Fibroblast of skin of left biceps (primary cell): ENCODE measurements at places on chromosomes 3 and 15.

DNA sequence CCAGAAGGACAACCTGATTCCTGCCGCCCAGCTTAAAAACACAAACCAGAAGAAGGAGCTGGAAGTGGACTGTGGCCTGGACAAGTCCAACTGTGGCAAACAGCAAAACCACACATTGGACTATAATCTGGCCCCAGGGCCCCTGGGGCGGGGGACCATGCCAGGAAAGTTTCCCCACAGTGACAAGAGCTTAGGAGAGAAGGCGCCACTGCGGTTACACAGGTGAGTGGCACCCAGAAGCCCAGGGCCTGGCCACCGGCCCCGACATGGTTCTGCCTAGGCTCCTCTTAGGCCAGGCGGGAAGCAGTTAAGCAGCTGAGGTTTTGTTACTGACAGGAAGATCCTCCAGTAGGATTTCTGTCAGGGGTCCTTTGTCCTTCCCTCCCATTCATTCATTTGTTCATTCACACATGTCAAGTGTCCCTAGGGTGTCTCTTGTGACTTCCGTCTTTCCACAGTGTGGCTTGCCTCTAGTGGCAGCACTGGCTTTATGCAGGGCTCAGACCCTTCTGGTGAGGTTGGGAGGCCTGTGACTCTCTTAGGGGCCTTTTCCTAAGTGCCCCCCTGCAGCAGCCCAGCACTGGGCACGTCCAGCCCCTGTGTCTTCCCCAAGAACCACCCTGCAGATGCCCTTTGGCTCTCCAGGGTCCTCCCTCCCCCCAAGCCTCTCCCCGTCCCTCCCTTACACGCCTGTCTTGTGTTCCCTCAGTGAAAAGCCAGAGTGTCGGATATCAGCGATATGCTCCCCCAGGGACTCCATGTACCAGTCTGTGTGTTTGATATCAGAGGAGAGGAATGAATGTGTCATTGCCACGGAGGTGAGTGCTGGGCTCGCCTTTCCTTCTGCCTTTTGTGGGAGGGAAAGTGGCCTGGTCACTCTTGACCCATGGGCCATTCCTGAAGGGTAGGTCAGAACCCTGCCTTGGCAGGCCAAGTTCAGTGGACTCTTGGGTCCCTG, 7.8 kb downstream of the DLL4 start:
- no peak for DNase-seq

DNA sequence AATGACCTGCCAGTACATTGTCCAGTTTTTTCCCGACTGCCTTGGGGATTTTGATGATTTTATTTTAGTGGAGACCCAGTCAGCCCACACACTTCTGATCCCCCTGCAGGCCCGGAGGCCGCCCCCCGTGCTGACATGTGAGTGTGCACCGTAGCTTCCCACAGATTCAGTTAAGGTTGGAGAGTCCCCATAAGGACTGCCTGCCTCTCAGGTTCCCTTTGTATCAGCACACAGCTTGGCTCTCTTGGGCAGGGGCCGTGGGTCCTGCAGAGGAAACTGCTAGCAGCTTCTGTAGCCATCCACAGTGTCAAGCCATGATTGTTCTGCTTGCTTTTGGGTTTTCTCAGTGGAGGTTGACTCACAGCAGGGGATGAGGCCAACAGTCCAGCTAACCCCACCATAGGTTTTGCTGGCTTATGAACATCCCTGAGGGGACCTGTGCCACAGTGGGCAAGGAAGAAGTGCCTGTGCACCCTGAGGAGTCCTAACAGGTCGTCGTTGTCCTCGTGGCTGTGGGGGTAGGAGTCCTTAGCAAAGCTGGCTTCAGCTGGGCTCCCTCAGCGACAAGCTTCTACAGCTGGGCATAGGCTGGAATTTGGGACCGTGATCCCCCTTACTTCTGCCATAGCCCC, 46.4 kb downstream of the DLEC1 start:
- DNase-seq, result no peak

DNA sequence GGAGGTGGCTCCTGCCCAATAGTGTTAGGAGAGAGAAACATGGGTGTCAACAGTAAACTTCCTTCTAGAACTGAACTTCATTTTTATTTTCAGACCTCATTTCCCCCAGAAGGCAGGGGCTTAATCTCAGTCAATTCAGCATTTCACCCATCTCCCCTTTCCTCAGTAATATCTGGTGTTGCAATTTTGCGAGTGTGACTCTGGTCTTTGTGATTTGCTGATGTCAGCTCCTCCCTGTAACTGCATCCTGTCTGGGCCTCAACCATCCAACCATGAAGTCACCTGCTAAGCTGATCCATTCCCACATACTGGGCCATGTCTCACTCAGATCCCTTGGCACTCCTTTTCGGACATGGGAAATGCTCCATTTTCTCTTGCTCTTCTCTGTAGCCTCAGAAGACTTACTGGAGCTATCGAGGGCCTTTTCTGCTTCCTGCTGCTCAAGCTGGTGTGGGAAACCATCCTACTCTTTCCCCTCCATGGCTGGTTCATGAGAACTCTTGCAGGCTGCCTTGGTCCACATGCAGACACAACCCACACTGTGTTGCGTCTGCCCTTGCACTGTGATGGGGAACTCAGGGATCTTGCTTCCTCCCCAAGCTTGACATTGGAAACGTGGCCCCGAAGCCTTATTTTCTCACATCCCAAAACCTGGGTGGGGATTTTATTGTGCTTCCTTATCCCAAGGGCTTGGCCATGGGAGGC, 24.6 kb downstream of the CCR4 start:
- no peak for DNase-seq

DNA sequence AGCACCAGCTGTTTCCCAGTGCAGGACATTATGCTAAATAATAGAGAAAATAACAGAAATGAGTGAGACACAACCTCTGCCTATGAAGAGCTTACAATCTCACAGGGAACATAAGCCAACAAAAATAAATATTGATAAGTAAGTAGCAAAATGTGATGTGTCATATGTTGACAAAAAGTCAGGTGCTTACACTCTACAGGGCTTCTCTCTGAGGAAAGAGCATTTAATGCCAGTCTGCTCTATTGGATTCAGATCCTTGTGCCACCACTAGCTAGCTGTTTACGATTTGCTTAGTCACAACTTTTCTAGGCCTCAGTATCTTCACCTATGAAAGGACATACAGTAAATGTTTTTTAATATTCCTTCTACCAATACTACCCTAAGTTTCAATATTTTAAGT, 500.9 kb upstream of the NAALADL2 start:
- no peak for DNase-seq

DNA sequence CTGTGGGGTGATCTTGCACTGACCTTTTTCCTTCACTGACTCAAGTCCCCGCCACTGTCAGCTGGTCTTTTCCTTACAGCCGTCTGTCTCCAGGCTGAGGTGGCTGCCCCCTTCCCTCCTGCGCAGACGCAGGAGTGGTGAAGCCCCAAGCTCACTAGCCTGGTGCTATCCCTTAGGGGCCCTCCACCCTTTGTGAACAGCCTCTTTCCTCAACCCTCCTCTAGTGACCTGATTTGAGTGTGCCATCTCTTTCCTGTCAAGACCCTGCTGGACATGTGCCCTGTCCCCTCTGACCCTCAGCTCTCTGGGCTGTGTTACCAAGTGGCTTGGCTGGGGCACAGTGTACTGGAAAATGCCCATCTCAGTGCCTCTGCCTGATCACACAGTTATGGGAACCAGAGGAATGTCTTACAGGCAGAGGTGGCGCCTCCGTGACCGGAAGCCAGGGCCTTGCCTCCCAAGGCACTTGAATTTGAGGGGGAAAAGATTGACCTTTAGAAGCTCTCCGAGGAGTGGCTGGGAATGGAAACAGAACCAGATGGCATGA, 8.7 kb downstream of the KBTBD13 start:
- no peak for DNase-seq

- no peak for DNase-seq
These were observed 16.8 kb downstream of the CACNA1D start for GRCh38 chr3:53511246-53511645.

GRCh38 chr3:129615751-129616281, 9.3 kb upstream of the PLXND1 start:
- DNase-seq, result no peak

GRCh38 chr15:76108021-76108723, 48.4 kb downstream of the TMEM266 start:
- DNase-seq, result no peak

DNA sequence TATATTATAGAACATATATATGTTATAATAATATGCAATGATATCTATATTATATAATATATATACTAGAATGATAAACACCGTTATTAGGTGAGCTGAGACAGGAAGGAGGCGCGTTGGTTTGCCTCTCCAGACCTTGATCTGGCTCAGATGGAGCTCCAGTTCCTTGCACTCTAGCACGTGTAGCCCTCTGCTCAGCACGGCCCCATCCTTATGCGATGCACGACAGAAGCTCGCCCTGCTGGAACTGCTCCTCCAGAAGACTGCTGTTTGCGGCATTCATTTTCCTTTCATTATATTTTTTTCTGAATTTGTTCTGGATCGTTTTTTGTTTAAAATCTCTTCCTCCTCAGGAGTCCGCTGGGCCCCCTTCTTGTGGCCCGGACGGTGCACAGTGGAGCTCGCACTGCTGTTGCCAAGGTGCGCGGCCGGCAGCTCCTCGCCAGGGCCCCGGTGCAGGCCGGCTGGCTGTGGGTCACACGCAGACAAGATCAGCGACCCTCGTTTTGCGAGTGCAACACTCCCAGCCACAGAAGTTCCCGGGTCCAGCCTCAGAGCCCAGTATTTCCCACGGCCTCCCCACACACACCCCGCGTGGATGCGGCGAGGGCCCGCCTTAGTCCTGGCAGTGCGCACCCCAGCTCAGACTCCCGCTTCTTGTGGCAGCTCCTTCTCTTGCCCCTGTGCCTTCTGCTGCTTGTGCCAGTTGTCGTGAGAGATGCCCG, 112.2 kb downstream of the CHL1 start:
- no peak for DNase-seq

DNA sequence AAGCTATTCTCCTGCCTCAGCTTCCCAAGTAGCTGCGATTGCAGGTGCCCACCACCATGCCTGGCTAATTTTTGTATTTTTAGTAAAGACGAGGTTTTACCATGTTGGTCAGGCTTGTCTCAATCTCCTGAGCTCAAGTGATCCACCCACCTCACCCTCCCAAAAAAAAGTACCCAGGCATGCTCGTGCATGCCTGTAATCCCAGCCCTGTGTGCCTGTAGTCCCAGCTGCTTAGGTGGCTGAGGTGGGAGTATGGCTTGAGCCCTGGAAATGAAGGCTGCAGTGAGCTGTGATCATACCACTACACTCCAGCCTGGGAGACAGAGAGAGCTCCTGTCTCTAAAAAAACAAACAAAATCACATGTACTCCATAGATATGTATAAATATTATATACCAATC, 176.5 kb downstream of the SOX2 start:
- no peak for DNase-seq

GRCh38 chr3:177312491-177312890, 115.2 kb upstream of the TBL1XR1 start:
- no peak for DNase-seq

DNA sequence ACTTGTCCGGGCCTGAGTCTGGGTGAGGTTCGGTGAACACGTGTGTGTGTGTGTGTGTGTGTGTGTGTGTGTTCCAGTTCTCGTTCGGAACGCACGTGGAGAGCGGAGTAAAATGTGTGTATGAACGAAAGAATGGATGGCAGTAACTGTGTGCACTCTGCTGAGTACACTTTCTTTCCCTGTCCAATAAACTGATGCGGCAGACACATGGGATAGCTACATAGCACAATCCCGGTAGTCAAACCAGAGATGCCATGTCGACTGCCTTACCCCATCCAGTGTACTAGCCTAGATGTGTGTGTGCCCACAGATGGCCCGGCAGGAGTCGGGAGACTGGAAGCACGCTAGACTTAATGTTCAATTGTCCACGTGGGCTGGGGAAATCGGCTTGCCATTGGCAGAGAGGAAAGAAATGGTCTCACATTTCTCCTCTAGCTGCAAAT, 507 bp upstream of the GOLIM4 start:
- peak; percentile 63 for DNase-seq

GRCh38 chr3:45582430-45582829, 12.1 kb upstream of the LIMD1 start:
- peak; percentile 24 for DNase-seq

DNA sequence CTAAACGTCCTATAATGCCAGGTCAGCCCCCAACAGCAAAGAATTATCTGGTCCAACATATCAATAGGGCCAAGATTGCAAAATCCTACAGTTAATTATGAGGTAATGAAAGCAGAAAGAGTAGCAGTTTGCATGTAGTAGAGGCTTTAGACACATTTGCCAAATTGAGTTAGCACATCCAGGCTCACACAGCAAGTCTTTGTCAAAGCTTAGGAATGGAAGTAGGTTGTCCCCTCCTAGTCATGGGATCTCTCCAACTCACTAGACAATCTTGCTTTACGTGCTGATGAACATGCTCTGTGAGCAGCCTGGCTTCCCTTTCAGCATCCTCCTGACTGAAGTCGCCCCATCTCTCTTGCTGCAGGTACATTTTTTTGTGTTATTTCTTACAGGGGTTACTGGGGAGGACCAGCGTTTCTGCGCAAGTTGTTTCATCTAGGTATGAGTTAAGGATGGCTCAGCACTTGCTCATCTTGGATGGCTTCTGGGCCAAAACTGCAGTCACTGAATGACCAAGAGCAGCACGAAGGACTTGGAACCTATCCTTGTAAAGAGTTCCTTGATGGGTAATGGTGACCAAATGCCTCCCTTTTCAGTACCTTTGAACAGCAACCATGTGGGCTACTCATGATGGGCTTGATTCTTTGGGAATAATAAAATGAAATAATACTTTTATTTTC, 55.9 kb downstream of the SQOR start:
- no peak for DNase-seq

GRCh38 chr3:195101927-195102608, 168.9 kb downstream of the XXYLT1 start:
- DNase-seq, result no peak

DNA sequence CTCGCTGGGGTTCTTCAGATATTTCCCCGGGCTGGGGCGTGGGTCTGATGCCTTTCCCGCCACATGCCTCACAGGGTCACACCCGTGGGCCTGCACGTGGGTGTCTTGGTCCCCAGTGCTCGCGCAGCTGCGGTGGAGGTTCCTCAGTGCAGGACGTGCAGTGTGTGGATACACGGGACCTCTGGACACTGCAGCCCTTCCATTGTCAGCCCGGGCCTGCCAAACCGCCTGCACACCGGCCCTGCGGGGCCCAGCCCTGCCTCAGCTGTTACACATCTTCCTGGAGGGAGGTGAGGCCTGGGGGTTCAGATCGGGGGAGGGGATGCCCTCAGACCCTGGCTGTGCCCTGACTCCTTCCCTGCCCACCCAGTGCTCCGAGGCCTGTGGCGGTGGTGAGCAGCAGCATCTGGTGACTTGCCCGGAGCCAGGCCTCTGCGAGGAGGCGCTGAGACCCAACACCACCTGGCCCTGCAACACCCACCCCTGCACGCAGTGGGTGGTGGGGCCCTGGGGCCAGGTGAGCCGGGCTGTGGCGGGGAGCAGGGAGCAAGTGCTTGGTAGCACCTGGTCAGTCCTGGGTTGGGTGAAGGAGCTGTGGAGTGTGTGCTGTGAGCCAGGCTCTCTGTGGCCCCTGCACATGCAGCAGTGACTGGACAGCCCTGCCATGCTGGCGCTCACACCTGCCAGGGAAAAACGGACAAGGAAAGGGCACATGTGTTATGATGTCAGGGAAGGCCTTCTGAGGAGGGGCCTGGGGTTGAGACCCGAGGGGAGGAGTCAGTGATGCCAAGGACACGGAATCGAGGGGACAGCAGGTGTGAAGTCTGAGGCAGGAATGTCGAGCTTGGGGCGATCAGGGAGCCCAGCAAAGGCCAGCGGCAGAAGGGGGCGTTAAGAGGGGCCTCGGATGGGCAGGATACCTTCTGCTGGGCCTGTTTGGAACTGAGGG, 88.9 kb downstream of the TBC1D2B start:
- no peak for DNase-seq

- DNase-seq, result no peak
These were observed 21.0 kb downstream of the C2CD4A start for GRCh38 chr15:62087671-62088352.

GRCh38 chr3:60133269-60134162, 1083.7 kb upstream of the CFAP20DC start:
- DNase-seq, result no peak
